ENCODE measurements at places on chromosomes 11 and 22.

DNA sequence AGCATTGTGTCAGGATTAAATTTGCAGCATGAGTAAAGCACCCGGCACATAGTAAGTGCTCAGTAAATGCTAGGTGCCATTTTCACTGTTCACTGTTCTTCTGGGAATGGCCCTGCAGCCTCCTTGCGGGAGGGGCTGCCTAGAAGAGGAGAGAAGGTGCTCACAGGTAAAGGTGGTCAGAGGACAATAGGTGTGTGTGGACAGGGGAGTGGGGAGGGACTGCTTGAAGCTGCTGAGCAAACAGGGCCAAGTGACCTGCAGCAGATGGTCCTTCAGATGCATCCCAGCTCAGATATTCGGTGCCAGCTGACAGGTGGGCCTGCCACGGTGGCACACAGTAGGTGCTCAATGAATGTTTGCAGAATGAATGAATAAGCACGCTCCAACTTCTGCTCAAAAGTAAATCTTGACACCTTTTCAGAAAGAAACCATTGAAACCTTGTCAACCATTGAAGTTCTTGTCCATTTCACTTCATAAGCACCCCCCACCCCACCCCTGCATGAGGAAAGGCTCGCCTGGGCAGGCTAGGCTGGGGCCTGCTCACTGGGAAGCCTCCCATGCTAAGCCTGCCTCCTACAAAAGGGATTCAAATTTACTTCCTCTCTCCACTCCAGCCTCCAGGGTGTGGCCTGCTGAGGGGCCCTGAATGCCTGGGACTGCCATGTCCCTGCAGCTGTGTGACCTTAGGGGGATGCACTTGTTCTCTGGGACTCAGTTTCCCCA, 1.6 kb downstream of the KIAA0930 start:
- DNase-seq, result no peak

DNA sequence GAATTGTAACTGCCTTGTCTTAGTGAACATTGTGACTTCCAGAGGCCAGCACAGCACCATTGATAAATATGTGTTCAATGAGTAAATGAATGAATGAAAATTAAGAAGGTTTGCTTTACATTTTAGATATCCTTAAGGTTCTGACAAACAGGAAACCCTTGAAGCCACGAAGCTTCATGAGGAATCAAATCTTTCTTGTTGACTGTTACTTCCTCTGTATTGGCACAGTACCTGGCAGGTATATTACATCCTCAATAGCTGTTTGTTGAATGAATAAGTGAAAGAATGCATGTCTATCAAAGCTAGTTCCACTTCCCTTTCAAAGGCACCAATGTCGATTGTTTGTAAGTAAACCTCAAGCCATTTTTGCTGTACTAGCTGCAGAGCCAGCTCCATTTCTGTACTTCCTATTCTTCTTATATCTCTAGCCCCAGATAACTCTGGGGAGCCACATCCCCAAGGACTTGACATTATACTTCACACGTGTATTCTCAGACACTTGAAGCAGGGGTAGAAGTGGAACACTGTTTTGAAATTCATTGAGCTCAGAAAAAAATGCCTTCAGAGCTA, 140.3 kb upstream of the RAG2 start:
- DNase-seq, result no peak

DNA sequence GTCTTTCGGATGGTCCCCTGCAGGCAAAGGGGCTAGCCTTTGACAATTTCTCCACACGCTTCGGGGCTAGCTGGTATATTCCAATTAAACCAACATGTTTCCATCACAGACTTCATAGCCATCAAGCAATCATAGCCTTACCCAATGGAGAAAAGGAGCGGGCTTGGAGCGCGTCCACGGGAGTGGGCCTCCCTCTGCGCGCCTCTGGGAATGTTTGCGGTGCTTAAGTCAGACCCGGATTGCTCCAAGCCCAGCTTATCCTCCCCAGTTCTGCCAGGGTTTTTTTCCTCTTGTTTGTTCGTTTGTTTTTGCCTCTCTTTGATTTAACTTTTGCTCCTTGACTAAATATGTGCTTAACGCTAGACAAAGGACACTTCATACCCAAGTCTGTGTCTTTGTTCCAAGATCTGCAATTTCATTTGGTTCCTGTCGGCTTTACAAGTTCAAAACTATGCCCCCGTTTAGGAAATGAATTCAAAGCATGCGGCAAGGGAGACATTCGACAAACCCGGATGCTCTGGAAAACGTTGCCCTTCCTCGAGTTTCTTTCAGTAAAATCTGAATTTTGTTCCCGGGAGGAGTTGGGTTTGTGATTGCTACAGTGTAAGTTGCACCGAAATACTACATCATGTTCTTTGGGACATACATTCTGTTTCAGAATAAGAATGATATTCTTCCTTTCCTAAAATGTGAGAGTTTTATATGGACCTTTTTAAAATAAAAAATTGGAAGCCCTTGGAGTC, 1.0 kb upstream of the GLB1L2 start:
- DNase-seq, result no peak

DNA sequence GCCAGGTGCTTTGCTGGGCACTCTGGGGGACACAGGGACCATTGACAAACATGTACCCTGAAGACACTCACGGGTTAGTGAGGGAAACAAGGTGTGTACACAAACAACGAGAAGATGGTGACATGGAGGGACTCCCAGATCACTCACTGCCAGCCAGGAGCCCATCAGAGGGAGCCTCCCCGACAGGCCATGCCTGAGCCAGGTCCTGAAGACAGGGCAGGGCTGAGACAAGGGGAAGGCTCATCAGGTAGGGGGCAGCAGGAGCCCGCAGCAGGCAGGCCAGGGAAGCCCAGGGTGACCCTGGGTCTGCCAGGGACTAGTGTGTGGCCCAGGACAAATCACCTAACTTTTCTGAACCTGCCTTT, 127.9 kb downstream of the BUD13 start:
- no peak for DNase-seq

DNA sequence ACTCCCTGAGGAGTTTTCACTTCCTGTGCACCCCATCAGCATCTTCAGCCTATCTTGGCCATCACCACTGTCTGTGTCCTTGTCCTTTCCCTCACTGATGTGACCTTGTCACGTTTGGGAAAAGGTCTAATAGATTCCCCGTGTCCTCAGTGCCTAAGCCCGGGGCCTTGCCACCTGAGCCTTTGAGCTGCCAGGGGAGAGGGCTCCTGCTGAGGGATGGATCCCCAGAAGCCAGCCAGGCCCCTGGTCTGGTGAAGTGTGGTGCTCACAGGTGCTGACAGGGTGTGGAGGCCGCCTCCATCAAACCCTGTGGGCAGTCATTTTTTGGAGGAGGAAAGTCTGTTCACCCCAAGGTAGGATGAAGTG, 47.2 kb downstream of the GAB4 start:
- DNase-seq, result no peak

- no peak for DNase-seq
Observed at GRCh38 chr22:27713461-27713860, 88.1 kb downstream of the MN1 start.

DNA sequence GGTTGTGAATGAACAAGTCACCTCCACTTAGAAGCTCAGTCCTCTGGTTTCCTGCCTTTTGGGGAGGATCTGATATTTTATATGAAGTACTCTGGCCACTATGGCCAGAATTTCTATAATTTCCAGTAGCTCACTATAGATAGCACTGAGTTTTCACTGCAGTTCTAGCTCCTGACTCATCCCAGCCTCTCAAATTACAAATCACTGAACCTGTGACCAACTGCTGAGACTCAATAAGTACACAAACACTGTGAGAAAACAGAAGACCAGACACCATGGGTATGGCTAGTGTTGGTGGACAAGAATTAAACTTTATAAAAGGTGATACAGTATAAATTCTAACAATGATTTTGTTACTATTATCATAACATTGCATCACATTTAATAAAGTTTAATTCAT, 47.1 kb upstream of the UCP3 start:
- DNase-seq, result no peak

DNA sequence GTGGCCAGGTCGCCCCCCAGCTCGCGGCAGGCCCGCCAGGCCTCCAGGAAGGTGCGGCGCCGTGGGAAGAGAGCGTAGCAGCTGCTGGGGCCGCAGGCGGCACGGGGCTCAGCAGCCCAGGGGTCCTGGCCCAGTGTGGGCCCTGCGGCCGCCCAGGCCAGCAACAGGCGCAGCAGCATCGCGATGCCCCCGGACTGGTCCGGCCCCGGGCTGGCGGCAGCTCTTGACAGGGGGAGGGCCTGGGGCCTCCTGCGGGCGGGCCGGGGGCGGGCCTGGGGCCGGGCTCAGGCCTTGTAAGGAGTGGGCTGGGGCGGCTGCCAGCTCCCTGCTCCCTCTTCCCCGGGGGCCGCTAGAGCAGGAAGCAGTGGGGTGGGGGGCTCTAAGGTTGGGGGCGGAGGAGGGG, at the start of gene CD248:
Gene CD248 (minus strand): TSS at position 196 of the 403 bp plus-strand sequence. CDS start 17 bp downstream, at position 179.
- no peak for DNase-seq

- peak; percentile 23 for DNase-seq
Observed at GRCh38 chr22:29245626-29246385, 22.0 kb downstream of the RHBDD3 start.

DNA sequence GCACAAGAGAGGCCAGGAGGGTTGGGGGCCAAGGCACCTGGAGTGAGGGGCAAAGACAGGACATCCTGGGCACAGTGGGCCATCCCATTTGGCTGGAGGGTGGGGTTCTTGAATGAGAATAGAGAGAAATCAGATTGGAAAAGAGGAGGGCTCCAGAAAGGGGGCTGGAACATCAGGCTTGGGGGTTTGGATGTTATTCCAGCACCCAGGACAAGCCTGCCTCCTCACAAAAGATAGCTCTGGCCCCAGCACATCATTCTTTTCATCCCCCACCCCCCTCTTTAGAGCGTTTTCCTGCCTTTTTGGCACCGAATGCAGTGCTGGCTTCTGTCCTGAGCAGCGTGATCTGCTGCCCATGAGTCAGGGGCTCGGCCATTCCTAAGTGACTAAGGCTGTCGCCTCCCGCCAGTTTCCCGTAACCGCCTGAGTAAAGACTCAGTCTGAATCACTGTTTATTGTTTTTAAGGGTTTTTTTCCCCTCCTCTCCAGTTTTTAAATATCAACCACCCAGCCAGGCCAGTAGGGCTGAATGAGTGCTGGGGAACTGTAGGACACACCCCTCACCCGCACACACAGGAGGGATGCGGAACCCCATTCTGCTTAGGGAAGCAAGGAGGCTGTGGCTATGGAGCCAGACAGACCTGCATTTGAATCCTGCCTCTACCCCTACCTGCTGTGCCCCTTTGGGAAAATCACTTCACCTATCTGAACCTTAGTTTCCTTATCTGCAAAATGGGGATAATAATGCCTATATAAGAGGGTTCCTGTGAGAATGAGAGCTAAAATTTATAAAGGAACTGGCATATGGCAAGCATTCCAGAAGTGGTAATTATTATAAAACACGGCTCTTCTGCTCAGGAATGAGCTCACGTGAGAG, 32.4 kb upstream of the NAV2 start:
- DNase-seq, result no peak

DNA sequence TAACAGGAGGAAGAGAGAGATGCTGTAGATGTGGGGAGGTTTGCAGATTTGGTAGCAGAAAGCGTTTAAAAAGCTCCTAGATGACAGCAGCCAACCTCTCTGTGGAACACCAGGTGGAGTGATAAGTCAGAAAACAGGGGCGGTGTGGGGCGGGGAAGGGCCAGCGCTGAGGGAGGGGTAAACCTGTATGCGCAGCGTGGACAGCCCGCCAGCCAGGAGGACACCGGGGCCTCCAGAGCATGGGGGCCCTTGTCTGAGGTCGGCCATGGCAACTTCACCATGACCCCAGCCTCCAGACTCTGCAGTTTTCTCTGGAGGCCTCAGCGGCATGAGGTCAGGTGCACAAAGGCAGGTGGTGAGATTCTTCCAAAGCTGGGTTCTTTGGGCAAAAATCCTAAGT, 423.7 kb downstream of the BRD1 start:
- no peak for DNase-seq

DNA sequence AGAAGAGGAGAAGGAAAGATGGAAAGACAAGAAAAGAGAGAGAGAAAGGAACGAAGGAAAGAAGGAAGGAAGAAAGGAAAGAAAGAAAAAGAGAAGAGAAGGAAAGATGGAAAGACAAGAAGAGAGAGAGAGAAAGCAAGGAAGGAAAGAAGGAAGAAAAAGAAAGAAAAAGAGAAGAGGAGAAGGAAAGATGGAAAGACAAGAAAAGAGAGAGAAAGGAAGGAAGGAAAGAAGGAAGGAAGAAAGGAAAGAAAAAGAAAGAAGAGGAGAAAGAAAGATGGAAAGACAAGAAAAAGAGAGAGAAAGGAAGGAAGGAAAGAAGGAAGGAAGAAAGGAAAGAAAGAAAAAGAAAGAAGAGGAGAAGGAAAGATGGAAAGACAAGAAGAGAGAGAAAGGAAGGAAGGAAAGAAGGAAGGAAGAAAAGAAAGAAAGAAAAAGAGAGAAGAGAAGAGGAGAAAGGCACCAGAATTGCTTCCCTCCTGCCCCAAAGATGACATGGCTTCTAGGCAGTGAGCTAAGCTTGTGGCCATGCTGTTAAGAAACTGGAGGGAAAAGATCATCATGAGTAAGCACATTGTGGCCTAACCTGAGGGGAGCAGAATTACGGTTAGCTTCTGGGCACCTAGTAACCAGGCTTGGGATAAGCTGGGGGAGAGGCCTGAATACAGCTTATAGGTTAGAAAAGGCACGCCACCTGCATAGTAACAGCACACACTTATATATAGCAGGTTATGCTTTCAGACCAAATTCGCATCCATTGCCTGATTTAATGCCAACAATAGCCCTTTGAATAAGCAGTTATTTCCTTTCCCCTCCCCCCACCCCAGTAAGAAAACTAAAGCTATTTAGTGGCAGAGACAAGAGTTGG, 2.3 kb upstream of the ST3GAL4 start:
- no peak for DNase-seq

- no peak for DNase-seq
Observed at GRCh38 chr11:109970516-109971183, 122.5 kb upstream of the ZC3H12C start.

DNA sequence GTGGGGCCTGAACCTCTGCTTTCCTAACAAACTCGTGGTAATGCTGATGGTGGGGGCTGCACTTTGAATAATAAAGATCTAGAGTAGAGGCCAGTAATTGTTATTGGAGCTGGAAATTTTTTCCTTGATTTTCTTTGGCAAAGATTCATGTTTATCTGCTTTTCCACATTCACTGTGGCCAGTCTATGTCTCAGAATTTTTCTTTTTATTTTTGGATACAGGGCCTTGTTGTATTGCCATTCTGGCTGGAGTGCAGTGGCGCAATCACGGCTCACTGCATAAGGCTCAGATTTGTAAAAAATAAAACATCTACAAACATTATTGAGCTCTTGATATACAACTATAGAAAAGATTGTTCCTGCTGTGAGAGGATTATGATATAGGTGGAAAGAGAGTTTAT, 1.6 kb downstream of the TMEM135 start:
- no peak for DNase-seq

- no peak for DNase-seq
Observed at GRCh38 chr11:63670433-63671321, 499 bp downstream of the ATL3 start.

- no peak for DNase-seq
Observed at GRCh38 chr11:64545619-64546018, 45.4 kb upstream of the SLC22A12 start.

GRCh38 chr11:6681505-6681904, 1.6 kb downstream of the MRPL17 start:
- no peak for DNase-seq
